ENCODE measurements at places on chromosomes 11 and 22.

- DNase-seq, result no peak
Observed at GRCh38 chr11:111086058-111086457, 159.5 kb upstream of the POU2AF2 start.

DNA sequence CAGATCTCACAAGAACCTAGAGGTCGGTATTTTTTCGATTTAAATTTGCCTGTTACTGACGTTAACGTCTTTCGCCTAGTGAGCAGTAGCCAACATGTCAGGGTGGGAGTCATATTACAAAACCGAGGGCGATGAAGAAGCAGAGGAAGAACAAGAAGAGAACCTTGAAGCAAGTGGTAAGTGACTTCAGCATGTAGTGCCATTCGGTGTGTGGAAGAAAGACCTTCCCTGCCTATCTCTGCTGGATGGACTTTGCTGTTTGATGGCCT is 750 bp downstream of the XRCC6 start:
- DNase-seq, result no peak

GRCh38 chr11:1876361-1877063 is 15.2 kb downstream of the PRR33 start:
- DNase-seq, result peak; percentile 47

DNA sequence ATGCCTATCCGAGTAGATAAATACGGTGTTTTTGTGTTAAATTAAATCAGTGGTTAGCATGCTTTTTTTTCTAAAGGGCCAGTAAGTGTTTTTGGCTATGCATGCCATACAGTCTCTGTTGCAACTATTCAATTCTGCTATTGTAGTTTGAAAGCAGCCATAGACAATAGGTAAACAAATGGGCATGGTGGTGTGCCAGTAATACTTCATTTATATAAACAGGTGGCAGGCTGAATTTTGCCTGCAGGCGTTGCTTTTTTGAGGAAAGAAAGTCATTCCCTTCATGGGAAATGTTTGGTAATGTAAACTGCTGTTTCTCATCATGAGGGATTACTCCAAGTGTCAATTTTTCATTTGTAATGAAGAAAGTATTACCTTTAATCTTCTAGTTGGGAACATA is 106.5 kb downstream of the TMEM135 start:
- DNase-seq, result no peak

DNA sequence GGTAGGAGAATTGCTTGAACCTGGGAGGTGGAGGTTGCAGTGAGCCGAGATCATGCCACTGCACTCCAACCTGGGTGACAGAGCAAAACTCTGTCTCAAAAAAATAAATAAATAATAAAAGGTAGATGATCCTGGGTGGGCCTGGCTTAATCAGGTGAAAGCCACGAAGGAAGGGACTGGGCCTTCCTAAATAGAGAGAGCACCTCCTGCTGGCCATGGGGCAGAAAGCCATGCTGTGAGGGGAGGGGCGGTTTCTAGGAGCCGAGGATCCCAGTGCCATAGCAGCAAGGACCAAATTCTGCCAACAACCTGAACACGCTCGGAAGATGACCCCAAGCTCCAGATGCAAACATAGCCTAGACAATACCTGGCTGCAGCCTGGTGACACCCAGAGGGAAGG is 24.5 kb upstream of the DGKZ start:
- DNase-seq, result no peak

GRCh38 chr11:68678031-68678441 is 6.3 kb upstream of the GAL start:
- DNase-seq, result no peak

GRCh38 chr22:35660291-35661127 is 12.3 kb downstream of the APOL6 start:
- peak; percentile 71 for DNase-seq

- DNase-seq, result no peak
Observed at GRCh38 chr11:8102296-8102915, 21.4 kb downstream of the TUB start.

DNA sequence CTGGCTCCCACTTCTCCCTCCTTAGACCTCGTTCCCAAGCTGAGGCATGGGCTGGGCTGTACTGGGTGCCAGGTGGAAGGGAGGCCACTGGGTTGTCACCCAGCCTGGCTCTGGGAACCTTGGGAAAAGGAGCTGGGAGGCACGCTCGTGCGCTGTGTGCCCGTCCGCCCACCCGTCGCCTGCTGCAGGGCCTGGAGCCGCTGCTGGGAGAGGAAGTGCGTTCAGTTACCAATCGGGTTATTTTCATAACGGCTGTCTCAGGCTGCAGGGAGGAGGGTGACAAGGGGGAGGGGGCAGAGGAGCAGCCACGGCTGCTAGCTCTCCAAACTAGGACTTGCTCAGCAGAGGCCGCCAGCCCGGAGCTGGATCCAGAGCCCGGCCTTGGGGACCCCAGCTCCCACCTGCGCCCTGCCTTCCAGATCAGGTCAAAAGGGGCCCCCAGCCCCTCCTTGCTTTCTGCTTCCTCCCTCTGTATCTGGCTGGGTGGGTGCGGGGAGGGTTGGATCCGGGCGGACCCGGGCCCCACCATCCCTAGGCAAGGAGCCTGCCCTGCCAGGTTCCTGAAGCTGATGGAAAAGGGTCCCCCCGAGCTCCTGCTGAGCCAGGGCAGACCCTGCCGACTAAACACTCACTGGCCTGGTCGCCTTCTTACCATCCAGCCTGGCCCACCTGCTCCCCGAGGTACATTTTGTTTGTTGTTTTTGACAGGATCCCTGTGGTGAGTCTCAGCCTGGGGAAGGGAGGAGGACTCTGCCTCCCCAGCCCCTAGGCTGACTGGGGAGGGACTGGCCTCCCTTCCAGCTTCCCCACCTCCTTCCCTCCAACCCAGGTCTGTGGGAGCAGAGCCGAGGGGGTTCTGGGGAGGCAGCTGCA is 14.3 kb downstream of the DGKZ start:
- peak; percentile 80 for DNase-seq

DNA sequence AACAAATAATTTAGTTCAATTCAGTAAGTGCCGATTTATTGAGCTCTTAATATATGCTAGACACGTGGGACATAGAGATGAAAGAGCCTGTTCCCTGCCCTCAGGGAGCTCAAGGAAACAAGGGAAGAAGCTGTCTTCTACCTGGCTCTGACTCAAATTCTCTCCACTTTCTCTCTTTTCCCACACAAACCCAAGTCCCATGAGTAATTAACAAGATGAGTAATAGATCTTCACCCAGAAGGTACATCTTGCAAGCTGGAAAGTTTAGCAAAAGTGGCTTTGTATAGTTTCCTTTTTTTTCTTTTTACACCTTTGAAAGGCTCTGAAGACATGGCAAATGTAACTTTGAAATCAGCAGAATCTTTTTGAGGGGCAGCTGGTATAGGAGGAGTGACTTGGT is 48.2 kb upstream of the CHST1 start:
- DNase-seq, result no peak

GRCh38 chr11:65113839-65114238 is 2.2 kb downstream of the TM7SF2 start:
- DNase-seq, result peak; percentile 16

GRCh38 chr11:78788533-78788932 is 213.9 kb upstream of the NARS2 start:
- no peak for DNase-seq

GRCh38 chr22:50704510-50705218 is 32.0 kb downstream of the SHANK3 start:
- peak; percentile 57 for DNase-seq

DNA sequence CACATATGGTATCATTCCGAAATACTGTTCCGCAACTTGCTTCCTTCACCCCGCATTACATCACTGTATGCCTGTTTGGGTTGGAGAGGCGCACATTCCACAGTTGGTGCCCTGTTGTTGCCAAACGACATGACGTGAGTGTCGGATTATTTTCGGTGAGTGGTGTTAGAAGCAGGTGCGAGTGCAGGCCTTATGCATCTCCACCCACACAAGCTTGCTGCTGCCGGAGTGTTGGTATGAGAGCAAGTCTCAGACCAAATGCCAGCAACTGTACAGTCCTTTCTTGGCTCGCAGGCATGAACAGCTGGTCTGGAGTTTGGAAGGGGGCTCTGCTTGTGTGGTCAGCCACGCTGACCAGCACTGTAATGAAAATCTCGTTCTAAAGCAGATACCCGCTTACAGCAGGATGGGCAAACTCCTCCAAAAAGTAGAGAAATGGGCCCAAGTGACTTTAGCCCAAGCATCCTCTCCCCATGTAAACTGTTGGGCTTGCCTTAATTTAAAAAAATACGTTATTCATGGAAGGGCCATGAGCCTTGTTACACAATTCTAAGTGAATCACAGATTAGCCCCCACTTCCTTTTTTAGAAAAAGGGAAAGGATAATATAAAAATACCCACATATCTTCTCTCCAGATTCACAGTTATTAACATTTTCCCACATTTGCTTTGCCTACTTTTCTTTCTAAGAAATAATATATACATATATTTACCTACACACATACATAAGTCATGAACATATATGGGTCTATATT is 48.7 kb upstream of the OR9Q1 start:
- no peak for DNase-seq

DNA sequence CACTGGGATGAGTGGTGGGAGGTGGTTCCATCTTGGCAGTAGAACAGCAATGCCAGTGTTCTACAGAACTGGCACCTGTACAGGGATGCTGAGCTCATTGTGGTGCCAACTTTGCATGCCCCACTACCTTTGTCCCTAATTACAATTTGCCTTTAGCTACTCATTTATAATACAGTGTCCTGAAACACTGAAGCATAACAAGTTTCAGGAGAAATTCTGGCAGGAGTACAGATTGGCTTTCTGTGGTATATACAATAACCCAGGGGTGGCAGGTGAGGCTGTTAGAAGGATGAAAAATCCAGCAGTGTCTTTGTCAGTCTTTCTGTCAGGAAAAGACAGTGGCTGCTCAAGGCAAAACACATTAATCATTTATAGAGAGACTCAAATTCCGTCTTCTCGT is 240.3 kb downstream of the FAM76B start:
- DNase-seq, result no peak

GRCh38 chr11:10275714-10276113 is 18.3 kb downstream of the SBF2 start:
- DNase-seq, result no peak

GRCh38 chr11:87438416-87438815 is 400.7 kb downstream of the TMEM135 start:
- DNase-seq, result no peak

DNA sequence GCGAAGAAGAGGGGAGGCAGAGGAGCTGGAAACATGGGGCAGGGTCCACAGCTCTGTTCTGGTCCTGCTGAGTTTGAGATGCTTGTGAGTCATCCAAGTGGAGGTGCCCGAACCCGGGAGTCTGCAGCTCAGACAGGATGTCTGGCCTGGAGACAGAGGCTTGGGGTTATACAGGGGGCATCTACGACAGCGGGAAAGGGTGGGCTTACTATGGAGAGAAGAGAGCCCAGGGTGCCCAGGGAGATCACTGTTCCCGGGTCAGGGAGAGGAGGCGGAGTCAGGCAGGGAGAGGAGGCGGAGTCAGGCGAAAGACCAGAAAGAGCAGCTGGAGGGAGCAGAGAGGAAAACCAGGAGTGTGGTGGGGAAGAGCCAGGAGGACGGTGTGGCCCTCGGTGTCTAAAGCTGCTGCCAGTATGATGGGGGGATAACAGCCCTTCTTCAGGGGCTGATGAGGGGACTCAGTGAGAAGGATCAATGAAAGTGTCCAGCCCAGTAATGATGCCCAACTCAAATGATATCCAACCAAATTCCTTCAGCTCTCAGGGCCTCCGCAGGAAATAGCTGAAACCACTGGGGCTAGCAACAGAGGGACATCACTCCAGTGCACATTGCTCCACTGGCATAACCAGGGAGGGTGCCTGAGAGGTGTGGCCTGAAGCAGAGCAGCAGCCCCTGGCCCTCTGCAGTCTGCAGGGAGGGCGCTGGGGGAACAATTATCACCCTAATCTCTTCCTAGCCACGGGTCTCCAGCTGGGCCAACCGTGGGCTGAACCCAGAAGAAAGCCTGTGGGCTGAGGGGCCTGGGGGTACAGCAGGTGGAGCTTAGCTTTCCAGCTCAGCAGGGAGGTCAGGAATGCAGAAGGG is 2.6 kb upstream of the LTBP3 start:
- DNase-seq, result peak; percentile 51

DNA sequence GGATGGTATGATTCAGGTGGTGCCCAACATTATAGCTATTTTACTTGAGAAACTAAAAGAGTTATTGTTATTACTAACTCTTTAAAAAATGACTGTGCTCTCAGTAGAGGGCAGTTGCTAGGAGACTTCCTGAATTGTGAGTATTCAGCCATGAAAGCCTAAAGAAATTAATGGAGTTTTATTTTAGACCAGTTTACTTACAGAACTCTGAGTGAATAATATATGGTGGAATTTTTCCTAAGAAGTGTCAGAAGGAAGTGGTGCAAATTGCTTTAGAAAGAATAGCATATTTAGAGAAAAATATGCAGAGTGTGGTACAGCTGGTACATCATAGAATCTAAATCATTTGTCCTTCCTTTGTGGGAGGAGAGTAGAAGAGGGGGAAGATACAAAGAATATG is 689.9 kb upstream of the CCDC90B start:
- no peak for DNase-seq

GRCh38 chr11:32855601-32856000 is 25.9 kb downstream of the PRRG4 start:
- DNase-seq, result no peak

DNA sequence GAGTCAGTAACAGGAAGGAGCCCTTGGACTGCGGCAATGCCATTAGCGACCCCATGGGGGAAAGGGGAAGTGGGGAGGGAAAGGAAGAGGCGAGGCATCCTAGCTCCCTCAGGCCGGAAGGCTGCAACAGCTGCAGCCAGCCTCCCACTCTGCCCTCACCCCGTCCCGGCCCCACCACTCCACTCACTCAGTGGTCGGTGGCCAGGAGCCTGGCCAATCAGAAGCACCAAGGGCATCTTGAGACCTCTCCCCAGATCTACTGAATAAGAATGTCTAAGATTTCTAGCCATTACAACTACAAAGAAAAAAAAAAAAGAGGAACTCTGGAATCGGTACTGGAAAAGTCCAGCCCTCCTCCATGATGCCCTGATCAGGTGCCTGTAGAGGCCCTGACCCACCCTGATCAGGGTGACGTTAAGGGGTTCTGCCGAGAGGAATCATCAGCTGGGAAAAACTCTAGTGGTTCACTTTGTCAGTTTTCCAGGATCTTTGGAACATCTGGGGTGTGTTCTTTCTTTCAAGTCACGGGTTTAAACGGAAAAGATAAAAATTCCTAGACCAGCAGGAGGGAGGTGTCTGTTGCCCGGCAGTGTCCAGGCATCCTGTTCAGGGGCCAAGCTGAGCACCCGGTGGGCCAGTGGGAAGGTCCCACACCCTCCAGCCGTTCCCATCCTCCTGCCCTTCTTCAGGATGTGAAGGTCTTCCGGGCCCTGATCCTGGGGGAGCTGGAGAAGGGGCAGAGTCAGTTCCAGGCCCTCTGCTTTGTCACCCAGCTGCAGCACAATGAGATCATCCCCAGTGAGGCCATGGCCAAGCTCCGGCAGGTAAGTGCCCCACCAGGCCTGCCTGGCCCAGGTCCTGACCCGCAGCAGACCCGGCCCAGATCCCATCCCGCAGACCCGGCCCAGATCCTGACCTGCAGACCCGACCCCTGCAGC is 14.4 kb downstream of the OAF start:
- no peak for DNase-seq

DNA sequence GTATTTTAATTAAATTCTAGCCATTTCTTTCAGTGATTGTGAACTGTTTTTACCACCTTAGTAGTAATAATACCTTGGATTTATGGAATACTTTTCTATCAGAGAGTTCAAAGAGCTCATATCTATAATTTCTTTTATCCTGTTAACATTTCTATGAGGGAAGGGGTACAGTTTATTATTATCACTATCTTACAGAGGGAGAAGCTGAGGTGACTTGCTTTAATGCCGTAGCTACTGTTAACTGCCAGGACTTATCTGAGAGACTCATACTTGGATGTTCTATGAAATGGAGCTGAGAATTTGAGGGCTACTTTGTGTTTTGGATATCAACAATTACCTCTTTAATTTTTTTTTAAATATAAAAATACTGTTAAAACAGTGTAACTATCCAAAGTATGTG is 3.3 kb downstream of the REXO2 start:
- DNase-seq, result no peak

GRCh38 chr11:104422324-104422944 is 258.5 kb upstream of the PDGFD start:
- DNase-seq, result no peak

All from natural killer cell treated with Interleukin-12 subunit alpha and Interleukin-12 subunit beta and Interleukin-15 and Interleukin-18, amount 100 ng/mL, for 72 hours (primary cell).